ENCODE measurements at places on chromosomes 5 and 9.

GRCh38 chr5:8784692-8785091 lies 761.2 kb downstream of the SEMA5A start:
- DNase-seq: no peak

- DNase-seq: no peak
These were observed 286.4 kb upstream of the CDH12 start for GRCh38 chr5:23139338-23140171.

- no peak for DNase-seq
These were observed 64.2 kb upstream of the SPTLC1 start for GRCh38 chr9:92179286-92180001.

- DNase-seq: no peak
These were observed 1007.0 kb upstream of the NUDT12 start for GRCh38 chr5:104569621-104570020.

- DNase-seq: no peak
These were observed 6.2 kb upstream of the FYB1 start for GRCh38 chr5:39225405-39226099.

DNA sequence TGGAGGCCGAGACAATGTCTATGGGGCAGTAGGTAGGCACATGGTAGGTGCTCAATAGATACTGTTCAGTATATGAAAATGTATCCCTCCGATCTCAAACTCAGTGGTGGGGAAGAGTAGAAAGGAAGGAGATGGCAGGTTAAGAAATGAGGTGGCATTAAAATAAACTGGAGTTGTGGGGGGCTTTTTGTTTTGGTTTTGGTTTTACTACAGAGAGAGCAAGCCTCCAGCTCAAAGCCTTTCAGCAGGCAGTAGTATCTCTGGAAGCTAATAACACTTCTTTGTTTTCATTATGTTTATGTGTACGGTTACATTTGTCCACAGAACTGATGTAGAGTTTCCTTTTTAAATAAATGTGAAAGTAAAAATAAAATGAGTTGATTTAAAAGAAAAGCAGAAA lies 8.6 kb downstream of the MFAP3 start:
- DNase-seq: no peak

DNA sequence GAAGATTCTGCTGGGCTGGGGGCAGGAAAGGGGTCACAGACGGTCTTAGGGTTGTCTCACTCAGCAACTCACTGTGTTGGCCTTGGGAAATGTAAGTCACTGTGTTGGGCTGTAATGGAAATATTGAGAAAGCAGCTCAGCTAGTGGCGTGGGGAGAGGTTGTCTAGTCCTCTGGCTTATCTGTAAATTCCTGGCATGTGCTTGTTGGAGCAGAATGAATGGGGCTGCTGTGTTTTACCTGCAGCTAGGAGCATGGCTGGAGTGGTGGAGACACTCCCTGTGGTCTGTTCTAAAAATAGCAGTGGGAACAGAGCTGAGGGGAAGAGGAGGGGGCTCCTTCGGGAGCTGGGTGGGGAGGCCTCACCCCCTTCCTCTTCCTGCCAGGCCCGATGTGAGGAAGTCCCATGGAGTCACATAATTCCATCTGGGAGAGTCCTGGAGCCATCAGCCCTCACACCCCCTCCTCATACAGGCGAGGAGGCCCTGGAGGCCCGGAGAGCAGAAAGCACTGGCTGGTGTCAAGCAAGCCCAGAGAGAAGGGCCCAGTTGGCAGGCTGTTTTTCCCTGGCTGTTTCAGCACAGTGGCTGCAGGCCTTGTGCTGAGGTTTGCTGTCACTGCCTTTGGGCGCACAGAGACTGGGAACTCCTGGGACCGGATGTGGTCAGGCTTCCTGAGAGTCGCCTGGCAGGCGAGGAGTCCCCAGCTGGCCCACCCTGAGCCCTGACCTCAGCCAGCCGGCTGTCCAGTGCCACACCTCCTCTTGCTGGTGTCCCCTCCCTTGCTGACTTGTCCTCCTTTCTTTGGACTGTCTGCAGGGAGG lies 84.9 kb downstream of the RGS3 start:
- DNase-seq: peak; percentile 44

DNA sequence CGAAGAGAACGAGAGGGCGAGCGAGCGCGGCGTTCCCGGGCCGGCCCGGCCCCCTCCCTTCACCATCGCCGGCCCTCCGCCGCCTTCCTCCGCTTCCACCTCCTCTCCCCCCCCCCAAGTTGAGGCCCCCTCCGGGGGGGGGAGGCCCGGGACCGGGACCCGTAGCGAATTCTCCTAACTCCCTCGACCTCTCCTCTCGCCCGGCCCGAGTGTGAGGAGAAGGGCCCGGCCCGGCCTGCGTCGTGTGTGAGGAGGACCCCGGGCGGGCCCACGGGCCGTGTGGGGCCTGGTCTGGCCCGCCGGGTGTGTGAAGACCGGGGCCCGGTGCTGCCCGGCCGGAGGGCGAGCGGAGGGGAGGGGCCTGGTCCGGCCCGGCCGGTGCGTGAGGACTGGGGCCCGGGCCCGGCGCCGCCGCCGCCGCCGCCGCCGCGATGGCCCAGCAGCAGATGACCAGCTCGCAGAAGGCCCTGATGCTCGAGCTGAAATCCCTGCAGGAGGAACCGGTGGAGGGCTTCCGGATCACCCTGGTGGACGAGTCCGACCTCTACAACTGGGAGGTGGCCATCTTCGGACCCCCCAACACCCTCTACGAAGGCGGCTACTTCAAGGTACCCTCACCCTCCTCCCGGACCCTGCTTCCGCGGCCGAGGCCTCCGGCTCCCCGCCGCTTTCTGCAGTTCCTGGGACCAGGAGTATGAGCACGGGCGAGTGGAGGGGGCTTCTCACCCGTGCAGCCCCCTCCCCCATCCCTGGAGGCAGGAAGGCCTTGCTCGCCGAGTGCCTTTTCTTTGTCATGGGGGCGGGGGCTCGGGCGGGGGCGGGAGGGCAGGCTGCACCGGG lies 587 bp downstream of the UBE2R2 start:
- no peak for DNase-seq

DNA sequence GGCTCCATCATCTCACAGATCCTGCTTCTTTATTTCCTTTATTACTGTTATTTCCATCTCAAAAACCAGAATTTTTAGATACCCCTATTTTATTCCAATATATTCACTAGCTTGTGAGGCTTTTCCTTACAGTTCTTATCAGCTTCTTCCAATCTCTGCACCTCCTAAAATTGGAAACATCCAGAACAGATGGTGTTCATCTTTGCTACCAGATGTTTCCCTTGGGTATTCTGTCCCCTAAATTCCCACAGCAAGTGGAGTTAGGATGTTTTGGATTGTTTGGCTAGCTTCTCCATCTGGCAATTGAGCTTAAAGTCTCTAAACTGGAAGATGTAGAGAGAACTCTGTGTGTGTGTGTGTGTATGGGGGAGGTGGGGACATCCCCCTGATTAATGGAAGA lies 580.4 kb downstream of the DTWD2 start:
- DNase-seq: no peak

GRCh38 chr9:18238752-18239447 lies 235.1 kb upstream of the ADAMTSL1 start:
- no peak for DNase-seq

DNA sequence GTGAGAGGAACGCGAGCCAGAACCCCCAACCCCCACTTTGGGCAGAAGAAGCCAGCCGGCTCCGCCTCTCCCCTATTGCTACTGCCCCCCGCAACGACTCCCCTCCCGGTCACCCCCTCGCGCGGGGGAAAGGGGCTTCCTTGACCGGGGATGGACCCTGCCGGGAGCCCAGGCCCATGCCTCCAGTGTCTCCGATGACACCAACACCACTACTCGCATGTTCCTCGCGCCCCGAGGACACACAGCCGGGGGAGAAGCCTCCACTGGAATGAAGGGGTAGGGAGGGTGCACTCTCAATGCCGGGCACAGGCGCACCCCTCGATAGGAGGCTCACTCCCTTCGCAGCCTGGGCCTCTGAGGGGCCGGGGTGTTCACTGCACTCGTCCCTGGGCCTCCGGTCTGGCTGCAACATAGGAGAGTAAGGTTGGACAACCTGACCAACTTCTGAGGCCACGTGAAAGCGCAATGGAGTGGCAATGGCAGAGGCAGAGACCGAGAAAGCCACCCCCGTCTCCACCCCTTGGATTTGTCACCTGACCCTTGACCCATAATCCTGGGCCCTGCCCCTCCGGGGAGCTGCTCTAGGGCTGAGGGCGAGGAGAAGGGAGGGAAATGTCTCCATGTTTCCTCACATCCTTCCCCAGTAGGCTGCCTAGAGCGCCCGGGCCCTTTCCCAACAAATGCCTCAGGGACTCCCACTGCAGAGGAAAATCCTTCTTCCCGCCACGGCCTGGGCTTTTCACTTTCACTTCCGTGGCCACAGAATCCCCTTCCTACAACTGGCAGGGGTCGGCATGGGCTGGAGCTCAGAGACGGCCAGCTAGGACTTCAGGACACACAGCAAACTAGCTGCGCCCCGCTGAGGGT lies 1.1 kb upstream of the CNTFR start:
- no peak for DNase-seq

GRCh38 chr9:129463994-129464393 lies 156.9 kb downstream of the C9orf50 start:
- DNase-seq: no peak

DNA sequence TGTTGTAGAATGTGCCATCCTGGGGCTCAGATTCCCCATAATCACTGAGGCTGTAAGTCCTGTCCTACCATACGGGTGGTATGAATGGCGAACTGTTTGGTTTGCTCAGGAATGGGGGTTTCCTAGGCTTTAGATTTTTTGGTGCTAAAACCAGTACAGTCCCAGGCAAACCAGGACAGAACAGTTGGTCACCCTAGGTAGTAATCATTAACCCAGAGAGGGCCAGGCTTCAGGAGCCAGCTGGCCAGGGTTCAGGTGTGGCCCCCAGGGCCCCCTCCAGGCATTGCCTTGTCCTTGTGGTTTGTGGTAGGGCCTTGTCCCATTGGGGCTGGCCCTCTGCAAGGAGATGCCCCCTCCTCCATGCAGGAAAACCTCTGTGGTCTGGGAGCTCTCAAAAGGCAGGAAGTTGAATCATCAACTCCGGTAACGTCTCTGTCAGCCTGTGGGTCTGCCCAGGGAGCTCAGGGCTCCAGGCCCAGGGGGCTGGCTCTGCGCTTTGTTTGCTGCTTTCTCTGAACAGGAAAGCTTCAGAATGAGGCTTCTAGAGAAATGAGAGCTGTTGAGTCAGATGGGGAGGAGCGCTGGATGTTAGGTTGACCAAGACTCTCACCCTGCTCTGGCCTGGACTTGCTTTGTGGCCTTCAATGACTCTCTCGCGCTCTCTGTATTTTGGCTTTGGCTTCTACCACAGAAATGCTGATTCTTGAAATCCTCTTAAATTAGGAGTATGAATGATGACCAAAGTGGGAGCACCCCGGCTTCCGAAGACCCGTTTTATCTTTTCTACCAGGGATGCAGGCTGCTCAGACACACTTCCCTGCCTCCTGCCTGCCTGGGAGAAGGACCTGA lies 22.2 kb upstream of the JADE2 start:
- no peak for DNase-seq

DNA sequence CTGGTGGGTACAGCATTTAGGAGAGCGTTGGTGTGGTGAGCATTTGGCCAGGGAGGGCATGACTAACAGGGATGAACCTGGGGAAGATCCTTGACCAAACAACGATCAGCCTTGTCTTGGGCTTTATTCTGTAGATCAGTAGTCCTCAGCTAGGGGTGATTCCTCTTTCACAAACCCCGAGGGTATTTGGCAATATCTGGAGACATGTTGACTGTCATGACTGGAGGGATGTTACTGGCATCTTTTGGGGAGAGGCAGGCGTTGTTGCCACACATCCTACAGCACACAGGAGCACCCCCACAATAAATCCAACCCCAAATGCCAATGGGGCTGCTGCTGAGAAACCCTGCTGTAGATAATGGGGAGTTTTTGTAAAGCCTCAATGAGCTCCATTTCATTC lies 43.9 kb downstream of the OSTF1 start:
- no peak for DNase-seq

GRCh38 chr5:110738503-110738811 lies 350 bp upstream of the SLC25A46 start:
- DNase-seq: no peak

DNA sequence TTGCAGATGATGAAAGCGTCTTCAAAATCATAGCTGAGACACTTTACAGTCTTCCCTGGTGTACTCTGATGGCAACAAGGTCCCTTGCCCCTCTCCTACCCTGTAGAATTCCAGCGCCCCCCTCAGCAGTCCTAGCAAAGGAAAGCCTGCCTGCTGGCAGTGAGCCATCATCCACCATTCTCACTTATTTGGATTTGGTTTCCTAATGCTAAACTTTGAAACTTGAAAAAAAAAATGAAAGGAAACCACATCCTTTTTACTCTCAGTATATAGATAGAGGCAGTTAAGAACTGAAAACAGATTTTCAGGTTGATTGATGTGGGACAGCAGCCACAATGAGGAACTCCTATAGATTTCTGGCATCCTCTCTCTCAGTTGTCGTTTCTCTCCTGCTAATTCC lies at the start of gene GZMA:
Gene GZMA, plus strand, starts transcription at position 299 of the 400 bp plus-strand sequence. Its CDS starts 37 bp downstream, at position 336.
- no peak for DNase-seq

GRCh38 chr5:135553688-135554462 lies 18.1 kb upstream of the NEUROG1 start:
- DNase-seq: no peak

Data from anterior cingulate cortex (tissue), 58 donors.